ENCODE measurements at places on chromosomes 2 and 18.

DNA sequence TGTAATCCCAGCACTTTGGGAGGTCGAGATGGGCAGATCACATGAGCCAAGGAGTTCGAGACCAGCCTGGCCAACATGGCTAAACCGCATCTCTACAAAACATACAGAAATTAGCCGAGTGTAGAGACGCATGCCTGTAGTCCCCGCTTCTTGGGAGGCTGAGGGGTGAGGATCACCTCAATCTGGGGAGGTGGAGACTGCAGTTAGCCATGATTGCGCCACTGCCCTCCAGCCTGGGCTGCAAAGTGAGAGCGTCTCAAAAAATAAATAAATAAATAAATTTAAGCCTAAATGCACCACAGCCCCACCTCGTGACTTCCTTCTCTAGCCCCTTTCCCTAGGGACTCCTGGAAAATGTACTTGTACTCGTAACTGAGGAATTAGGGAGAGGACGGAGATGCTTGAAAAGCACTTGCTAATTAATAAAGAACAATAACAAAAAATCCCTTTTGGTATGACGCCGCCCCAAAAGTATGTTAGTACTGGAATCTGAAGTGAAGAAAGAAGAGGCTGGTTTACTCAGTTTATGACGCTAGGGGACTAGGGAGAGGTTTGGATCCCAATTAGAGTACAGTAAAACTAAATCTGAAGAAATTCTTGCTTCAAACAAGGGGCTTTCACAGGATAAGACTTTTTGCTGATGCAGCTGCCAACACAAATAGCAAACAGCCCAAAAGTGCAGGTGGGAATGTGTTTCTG is 887 bp upstream of the ZNF396 start:
- no peak for DNase-seq

DNA sequence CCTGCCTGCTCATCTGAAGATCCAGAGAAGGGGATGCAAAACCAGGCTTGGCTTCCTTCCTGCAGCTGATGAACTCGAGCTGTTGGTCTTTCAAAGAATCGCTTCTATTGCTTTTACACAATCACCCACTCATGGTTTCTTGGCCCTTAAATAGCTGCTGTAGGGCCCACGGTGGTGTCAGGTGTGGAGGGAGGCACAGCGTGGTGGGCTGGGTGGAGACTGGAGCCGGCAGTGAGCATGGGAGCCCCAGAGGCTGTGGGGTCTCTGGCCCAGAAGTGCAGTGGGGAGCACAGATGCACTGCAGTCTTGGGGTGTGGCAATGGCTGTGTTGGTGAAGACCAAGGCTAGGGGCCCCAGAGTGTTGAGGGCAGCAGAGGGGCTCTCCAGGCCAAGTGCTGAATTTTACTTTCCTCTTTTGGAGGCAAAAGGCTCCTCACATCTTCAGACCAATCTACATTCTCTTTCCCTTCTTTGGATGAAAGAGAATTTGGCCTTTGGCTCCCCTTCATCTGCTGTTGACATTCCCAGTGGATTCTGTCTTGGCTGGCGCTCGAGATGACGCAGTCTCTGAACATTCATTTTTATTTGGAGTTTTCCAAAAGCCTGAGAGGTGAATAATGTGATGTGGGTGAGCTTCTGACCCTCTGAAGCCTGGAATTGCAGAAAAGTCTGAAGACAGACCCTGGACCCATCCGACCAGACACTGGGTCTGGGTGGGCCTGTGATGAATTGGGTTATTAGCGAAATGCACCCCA is 70.1 kb upstream of the ASB18 start:
- no peak for DNase-seq

GRCh38 chr18:27685807-27686412 is 491.0 kb downstream of the CDH2 start:
- DNase-seq: no peak

GRCh38 chr2:177541258-177541991 is 148.9 kb downstream of the AGPS start:
- no peak for DNase-seq

- DNase-seq: no peak
Observed at GRCh38 chr18:9437021-9437437, 38.3 kb upstream of the RALBP1 start.

- DNase-seq: no peak
Observed at GRCh38 chr2:228369400-228370031, 188.0 kb upstream of the SPHKAP start.

GRCh38 chr2:200380833-200381542 is 74.5 kb downstream of the SPATS2L start:
- DNase-seq: no peak

DNA sequence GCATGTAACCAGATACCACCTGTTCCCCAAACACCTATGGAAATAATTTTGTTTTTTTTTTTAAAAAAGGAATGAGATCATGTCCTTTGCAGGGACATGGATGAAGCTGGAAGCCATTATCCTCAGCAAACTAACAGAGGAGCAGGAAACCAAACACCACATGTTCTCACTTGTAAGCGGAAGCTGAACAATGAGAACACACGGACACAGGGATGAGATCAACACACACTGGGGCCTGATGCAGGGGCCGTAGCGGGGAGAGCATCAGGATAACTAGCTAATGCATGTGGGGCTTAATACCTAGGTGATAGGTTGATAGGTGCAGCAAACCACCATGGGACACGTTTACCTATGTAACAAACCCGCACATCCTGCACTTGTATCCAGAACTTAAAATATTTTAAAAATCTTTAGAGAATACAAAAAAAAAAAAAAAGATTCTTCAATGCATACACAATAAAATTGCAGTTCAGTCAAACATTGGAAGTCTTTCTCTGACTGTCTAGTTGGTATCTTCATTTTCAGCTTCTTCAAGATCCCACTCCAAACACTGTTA is 11.6 kb upstream of the CASP10 start:
- DNase-seq: no peak

DNA sequence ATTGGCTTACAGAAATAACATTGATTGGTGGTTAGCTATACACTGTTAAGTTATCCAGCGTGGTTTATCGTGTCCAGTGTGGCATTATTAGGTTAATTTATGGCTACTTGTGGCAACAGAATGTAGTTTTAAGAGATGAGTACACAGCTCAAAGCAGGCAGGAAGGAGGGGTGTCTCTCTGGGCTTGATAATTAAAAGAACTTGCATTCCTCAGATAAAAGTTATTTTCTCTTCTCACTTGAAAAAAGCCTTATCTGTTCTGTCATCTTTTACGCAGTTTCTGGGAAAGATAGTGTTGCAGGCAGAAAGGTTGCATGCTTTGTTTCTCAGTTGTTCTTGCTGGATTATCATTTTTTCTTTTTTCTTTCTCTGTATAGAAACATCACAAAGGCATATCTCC is 154.4 kb upstream of the COL3A1 start:
- DNase-seq: no peak

DNA sequence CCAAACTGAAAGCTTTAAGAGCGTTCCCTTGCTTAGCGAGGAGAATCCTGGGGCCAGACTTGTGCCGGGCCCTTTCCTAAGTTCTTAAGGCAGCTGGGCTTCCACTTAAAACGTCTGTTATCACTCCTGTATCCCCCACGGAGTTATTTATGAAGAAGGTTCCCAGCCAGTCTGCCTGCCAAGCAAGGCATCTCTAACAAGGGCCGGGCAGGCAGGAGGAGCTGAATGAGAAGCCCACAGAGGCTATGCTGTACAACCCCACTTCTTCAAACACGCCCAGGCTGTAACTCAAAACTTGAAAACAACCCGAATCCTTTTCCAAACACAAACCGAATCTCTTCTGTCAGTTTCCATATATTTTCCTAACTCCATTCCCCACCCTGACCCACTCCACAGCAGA is 39.0 kb upstream of the ZFP36L2 start:
- no peak for DNase-seq

- no peak for DNase-seq
Observed at GRCh38 chr18:74436158-74436769, 20.8 kb downstream of the DIPK1C start.
